T-helper 1 cell (primary cell): ENCODE measurements at places on chromosomes 7 and 10.
A peak's percentile ranks its signal among the peaks of the same experiment; 100 is the strongest.

DNA sequence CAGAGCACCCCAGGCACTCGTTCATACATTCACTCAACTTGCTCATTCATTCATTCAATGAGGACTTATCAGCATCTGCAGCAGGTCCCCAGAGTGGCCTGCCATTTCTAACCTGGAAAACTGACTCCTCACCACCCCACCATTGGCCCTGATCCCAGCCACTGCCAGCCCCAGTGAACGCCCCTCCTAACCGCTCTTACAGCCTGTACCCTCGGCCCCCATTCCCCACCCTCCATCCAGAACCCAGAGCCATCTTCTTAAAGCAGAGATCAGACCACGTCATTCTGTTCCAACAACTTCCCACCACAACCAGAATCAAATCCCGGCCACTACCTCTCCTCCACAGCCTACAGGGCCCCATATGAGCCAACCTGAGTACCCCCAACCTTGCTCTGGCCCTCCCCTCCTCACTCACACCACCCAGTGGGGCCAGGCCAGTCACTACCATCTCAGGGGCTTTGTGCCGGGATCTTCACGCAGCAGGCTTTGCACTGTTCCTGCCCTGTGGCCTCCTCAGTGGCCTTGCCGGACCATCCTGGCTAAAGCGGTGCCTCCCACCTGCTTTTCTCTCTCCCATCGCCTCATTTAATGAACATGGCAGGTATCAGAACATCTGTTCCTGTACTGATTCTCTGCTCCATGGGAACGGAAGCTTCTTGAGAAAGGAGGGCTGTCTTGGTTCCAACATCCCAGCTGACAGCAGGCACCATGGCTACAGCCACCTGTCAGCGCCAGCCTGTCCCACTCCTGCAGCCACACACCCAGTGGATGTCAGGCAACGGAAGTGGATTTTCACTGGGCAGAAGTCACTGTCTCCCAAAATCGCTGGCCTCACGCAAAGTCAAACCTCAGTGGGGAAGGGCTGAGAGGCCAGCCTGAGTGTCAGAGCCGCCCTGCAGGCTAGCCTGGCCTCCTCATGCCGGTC lies 45.4 kb downstream of the FAM53B start:
- DNase-seq: no peak

DNA sequence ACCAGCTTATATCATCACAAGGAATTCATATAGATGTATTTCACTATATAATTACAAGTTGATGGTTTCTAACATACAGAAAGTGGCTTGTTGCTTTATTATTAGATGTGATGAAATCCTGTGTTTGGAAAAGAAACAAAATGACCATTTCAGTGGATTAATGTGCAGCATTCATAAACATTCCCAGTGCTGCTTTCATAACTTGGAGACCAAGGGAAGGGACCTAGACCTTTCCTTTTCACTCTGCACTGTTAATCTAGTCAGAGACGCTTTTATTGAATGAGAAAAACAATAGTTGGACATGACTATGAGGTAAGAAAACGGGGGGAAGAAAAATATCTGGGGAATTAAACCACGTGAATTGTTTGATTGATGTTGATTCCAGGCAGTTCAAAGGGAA lies 160.0 kb downstream of the HDAC9 start:
- DNase-seq: no peak

GRCh38 chr7:27925573-27926201 lies 185.7 kb downstream of the TAX1BP1 start:
- peak; percentile 3 for DNase-seq

- no peak for DNase-seq
These were observed 51.9 kb downstream of the MTPN start for GRCh38 chr7:135925210-135925609.

GRCh38 chr7:100080907-100081534 lies 502 bp downstream of the ZNF3 start:
- DNase-seq: no peak

- DNase-seq: no peak
These were observed 119.3 kb upstream of the FRMD4A start for GRCh38 chr10:14450041-14450491.

- no peak for DNase-seq
These were observed 31.7 kb upstream of the MCU start for GRCh38 chr10:72660220-72660619.

- DNase-seq: no peak
These were observed 60.1 kb downstream of the CARD11 start for GRCh38 chr7:2983586-2983985.

DNA sequence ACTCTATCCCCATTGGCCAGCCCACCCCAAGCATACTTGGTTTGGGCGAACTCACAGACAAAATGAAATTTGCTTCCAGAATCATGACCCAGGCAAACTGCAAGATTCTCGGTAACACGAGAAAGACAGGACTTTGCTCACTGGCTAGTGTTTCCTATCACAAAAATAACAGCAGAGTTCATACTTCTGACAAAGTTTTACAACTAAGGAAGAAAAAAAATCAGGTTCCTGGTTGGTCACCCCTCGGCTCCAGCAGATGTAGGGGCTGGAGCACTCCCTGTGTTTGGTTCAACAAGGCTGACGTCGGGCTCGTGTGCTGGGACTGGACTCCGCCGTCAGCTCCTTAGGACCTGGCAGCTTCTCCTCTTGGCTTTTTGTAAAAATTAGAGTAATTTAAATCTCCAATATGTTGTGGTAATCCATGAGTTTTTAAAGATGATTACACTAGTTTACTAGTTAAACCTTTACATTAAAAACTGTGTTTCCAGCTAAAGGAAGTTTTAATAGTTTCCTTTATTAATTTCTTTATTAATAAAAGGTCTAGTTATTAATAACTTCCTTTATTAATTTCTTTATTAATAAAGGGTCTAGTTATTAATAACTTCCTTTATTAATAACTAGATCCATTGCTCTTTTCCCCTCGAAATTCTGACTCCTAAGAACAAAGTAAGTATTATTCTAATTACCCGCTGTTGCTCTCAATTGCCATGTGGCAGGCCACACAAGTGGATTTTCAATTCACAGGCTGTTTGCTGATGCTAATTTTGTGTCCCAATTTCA lies 115.6 kb upstream of the RNF32 start:
- no peak for DNase-seq

DNA sequence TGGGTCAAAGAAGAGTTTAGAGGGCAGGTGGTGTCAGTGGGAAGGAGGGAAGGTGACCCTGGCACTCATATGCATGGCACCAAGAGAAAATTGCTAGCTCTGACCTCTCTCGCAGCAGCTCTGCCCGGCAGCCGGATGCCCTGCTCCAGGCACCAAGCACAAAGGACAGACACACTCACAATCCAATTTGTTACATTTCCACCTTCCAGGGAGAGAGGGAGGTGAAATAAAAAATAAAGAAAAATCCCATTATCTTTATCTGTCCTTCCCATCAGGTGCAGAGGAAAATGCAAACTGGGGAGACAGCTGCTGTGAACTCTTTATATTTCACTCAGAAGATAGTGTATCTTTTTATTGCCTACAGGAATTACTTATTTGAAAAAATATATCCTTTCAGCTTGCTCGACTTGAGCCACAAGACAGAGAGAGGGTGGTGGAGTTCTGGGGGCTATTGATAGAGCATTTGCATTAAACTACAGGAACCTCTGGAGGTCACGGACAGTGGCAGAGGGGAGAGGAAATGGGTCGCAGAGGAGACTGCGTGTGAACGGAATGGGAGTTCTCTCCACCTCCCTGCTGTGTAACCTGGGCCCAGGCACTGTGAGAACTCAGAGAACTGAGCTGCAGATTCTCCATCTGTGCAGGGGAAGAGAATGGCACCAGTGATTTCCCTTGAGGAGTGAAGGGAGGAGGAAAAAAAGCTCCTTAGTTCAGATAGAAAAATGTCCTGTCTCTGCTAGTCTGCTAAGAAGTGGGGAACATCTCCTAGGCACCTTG lies 421.4 kb downstream of the PLXNA4 start:
- no peak for DNase-seq

GRCh38 chr7:99562832-99563231 lies 4.4 kb downstream of the ZNF655 start:
- DNase-seq: no peak

DNA sequence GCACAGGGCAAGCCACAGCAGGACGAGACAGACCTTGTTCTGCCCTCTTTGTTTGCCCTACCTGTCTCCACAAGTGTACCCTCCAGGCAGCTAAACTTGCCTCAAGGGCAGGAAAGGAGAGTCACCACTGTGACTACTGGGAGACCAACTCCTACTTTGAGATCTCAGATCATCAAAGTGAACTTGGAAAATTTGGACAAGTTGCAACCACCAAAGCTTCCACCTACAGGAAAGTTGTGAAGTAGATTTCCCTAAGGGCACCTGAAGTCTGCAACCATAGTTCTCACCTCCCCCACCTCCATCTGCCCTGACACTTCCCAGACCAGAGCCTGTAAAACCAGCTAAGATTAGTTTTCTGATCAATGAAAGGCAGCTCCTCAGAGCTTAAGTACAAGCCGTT lies 2.5 kb upstream of the WDR91 start:
- no peak for DNase-seq

DNA sequence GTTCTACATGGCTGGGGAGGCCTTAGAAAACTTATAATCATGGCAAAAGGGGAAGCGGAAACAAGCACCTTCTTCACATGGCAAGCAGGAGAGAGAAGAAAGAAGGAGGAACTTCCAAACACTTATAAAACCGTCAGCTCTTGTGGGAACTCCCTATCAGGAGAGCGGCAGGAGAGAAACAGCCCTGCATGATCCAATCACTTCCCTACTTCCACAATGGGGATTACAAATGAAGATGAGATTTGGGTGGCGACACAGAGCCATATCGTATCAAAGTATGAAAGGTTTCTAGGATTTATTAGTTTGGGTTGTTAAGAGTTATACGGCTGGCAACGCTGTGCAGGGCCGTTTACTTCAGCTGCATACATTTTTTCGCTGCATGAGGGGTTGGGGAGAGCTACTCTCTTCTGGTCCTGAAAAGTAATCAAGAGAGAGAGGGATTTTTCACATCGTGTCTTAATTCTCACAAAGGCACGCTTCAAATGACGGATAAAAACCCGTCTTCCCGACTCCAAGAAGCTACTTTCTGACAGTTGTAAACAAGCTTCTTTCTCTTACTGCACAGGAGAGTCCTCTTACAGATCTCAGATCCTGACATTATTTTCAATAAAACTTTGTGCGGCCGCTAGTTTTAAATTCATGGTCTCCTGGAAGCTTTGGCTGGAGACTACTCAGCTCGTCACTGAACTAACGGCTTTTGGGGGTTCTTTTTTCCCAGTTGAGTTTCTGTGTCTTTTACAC lies 751 bp upstream of the GTPBP10 start:
- DNase-seq: no peak

GRCh38 chr7:41207141-41207540 lies 495.7 kb downstream of the INHBA start:
- no peak for DNase-seq

GRCh38 chr7:1058821-1059199 lies 14.5 kb downstream of the GPR146 start:
- no peak for DNase-seq

GRCh38 chr7:135597926-135598305 lies 40.2 kb downstream of the NUP205 start:
- DNase-seq: no peak

DNA sequence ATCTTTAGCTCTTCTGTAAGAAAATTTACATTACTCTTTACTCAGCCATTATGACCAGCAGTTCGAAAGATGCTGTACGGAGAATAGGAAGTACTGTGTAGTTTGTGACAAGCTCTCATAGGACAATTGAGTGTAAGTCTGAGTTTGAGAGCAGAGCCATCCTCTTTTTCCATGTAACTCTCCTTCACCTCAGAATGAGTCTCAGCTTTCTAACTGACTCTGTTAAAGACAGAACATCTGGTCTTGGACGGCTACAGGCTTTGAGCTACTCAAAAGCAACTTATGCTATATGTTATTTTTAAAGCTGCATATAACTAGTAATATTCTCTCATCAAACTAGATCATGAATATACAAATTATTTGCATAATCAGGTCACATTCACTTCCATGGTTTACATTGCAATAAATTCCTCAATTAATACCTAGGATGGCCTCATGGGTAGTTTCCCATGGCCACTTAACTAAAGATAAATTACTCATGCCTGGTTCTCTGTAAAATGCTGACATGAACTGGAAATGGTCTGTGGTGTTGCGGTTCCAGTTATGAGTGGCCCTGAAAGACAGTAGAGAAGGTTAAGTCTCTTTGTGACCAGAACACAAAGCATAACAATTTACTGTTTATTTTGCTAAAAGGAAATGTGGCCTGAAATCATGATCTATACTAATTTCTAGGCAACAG lies 358.7 kb downstream of the PHF14 start:
- DNase-seq: no peak

- DNase-seq: no peak
These were observed 173.9 kb downstream of the NEURL1 start for GRCh38 chr10:103667356-103667755.
